T-helper 1 cell (primary cell): ENCODE measurements at places on chromosomes 1 and 21.
A peak's percentile ranks its signal among the peaks of the same experiment; 100 is the strongest.

DNA sequence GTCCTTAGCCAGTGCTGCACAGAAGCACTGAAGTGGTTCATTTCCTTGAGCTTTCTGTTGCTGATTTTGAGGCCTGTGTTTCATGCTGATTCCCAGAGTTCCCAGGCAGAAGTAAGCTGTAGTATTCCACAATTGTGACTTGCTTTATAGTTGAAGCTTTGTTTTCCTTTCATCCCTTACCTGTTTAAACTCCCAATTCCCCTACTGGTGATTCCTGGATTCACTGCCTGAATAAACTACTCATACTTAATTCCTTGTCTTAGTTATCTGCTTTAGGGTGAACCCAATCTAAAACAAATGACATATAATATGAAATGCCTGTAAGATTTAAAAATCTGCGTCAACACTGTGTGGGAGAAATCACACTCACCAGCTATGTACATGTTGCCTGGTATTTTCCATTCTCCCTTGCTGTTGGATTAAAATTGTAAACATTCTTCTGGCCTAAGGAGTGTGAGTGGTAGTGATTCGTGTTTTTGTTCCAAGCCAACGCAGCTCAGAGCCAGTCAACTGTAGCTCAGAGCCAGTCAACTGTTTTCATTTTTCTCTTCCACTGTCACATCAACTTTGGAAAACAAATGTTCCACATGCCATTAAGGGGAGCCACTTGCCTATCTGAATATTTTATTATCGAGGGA, 879.4 kb downstream of the MRPL39 start:
- DNase-seq: no peak

DNA sequence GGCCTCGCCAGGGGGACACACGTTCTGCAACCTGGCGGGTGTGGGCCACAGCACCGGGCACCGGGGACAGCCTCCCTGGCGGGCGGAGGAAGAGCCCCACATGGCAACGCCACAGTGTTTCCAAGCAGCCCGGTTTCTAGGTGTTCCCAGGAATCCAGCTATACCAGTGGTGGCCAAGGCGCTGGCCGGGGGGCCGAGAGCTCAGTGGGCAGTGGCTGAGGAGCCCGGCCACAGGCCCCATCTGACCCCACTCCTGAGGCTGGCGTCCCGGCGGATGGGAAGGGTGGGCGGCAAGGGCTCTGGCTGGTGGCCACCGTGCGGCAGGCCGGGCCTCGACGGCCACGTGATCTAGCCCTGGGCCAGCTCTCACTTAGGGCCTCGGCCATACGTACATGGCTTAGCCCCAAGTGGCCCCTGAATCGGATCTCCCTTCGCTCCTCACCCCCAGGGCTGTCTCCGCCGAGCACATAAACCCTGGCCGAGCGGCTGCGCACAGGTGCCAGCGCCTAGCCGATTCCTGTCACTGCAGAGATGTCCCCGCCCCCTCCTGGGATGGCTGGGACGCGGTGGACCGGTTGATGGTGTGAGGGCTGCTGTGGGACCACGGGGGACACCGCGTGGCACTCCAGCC, 68.7 kb downstream of the MORN1 start:
- no peak for DNase-seq

DNA sequence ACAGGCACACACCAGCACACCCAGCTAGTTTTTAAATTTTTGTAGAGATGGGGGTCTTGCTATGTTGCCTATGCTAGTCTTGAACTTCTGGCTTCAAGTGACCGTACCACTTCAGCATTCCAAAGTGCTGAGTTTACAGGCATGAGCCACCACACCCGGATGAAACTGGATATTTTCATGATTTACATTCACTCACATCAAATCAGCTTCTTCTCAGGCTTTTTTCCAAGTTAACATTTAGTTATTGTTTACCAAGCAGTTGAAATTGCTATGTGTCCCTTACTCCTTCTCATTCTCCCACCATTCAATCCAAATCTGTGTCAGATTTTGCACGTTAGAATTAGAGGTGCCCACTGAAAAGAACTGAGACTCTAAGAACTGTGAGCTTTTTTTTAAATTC, 18.4 kb downstream of the RIT1 start:
- no peak for DNase-seq

- no peak for DNase-seq
Observed at GRCh38 chr1:115428256-115428655, 90.2 kb upstream of the NGF start.

GRCh38 chr1:32765570-32766327, 51.4 kb downstream of the YARS1 start:
- DNase-seq: no peak

DNA sequence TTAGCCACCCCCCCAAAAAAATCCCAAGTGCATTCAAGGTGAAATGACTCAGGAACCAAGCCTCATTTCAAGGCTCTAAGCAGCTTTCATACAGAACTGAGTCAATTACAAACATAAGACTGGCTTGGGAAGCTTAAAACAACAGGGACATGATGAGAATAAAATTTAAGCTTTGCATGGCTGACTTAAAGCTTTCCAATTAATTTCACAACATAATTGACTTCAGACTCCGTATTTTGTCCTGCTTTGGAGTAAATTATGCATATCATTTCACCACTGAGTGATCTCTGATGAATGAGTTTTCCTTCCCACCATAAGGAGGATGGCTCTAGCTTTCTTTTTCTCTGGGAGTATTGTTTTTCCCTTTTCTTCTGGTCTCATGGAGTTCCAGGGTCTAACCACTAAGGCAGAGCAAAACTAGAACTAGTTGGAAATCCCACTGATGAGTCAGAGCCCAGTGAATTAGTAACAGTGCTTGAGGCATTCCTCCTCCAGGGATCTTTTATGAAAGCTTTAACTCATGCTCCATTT, 72.8 kb downstream of the XCL2 start:
- DNase-seq: no peak

GRCh38 chr1:198391393-198392020, 149.0 kb downstream of the ATP6V1G3 start:
- no peak for DNase-seq

GRCh38 chr1:149962039-149962647, 25.5 kb upstream of the MTMR11 start:
- DNase-seq: peak; percentile 16

DNA sequence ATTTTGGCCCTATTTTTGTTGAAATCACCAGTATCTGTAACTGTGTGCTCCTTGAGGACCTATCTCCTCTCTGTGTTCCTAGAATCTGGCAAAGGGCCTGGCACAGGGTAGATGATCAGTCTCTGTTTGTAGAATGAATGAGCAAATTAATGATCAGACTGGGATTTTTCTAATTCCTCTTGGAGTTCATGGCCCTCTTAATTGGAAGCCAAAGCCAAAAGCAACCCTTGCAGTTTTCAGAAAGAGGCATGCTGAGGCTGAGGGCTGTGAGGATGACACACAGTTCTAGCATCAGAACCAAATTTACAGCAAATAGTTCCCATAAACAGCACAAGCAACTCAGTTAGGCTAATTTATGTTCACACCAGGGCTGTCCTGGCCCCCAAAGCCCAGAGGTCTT, 111.1 kb upstream of the BEND5 start:
- no peak for DNase-seq

DNA sequence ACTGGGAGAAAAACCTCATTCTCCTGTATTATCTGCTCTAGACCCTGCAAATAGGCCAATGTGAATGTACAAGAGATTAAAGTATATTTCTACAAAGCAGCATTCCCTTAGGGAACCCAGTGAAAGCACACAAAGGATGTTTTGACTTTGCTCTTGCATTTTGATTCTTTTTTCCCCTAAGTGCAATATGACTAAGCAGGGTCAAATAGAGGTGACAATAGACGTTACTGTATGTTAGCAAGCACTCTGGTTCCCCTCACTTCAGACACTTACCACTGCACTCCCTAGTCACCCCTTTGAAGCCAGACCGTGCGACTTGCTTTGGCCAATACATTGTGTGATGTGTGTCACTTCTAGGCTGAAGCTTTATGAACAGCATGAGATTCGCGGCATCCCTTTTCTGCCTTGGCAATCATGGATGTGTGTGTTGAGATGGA, 209.7 kb downstream of the RHOU start:
- DNase-seq: no peak

DNA sequence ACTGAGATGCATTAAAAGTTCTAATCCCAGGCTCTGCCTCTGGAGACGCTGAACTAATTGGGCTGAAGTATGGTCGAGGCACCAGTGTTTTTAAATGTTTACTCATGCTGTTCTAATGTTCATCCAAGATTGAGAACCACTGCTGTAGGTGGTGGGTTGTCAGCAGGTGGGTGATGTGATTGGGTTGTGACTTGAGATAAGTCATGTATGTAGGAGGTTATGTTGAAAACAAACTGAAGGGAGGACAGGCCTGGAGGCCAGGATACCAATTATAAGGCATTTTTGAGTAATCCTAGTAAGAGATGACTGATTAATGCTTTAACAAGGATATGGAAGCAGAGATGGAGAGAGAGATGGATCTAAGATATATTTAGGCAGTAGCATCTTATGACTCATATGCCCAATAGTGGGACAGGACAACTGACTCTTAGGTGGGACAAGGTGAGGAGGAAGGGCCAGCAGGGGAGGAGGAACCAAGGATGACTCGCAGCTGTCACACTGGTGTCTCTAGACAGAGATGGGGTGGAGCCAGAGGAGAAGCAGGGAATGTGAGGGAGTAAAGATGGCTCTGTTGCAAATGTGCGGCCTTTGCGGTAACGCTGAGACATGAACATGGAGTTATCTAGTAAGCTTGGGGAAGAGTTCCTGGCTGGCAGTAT, 29.3 kb downstream of the RAB4A start:
- no peak for DNase-seq

GRCh38 chr1:76583235-76583868, 283.9 kb upstream of the ST6GALNAC5 start:
- no peak for DNase-seq

- DNase-seq: no peak
Observed at GRCh38 chr1:33319949-33320618, 814 bp downstream of the A3GALT2 start.

DNA sequence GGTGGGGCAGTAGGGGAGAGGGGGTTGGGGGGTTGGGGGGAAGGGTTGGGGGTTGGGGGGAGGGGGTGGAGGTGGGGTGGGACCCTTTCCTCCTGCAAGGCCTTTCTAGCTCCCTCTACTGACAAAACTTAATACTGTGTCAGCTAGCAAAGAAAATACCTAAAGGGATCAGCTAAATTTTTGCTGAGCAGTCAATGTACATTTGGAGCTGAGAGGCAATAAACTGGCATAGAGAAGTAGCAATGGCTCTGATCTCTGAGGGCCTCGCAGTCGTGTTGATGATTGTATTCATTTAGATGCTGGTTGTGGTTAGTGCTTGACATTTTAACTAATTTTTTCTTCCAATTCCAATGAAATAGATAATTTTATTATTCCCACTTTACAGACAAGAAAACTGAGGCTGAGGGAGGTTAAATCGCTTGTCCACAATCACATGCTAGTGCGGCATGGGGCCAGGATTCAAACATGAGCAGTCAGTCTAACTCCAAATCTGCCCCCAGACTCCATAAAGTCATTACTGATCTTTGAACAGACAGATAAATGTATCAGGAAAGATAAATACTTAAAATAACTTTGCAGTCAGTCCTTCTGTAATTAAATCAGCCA, 357.1 kb downstream of the DISC1 start:
- DNase-seq: no peak

GRCh38 chr1:156090840-156091188, 8.5 kb upstream of the MEX3A start:
- peak; percentile 89 for DNase-seq

- no peak for DNase-seq
Observed at GRCh38 chr1:68372487-68372886, 77.3 kb downstream of the RPE65 start.
